ENCODE measurements at places on chromosomes 16 and 17.

- no peak for DNase-seq
Measured at GRCh38 chr16:17965133-17965900, 371.2 kb downstream of the NPIPA8 start.

- no peak for DNase-seq
Measured at GRCh38 chr16:15979801-15980200, 30.4 kb downstream of the ABCC1 start.

- DNase-seq, result no peak
Measured at GRCh38 chr16:65944361-65944760, 422.1 kb upstream of the CDH5 start.

DNA sequence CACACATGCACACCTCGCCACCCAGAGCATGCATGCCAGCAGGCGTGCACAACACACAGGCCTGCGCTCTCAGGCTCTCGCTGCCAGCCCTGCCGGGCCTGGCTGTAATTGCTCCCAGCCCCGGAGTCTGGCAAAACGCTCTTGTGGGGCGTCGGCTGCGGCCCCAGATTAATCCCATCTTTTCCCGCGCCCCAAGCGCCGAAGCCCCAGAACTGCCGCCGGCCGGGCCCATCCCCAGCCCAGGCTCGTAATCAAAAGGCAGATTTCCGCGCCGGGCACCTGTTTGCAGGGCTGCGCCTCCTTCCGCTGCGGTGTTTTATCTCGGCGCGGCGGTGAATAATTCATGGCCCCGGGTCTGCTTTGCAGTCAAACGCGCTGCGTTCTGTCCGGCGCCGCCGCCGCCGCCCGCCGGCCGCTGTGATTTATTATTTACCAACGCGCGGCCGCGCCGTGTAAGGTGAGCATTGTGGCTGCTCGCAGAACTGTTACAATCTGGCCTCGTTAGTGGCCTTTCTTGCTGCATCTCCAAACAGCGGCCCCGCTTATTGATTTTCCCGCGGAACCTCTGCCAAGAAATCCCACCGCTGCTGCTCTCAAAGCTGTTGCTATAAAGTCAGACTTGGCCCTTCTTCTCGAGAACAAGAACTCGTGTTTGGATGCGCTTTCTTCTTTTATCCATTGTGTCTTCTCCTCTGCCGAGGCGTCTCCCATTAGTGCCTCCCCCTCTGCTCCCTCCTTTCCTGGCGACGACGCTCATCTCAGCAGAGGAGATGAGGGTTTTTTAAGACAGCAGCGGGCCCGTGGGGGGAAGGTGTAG is 126.1 kb downstream of the IRX5 start:
- no peak for DNase-seq

- no peak for DNase-seq
Measured at GRCh38 chr17:37019741-37020129, 71.0 kb downstream of the AATF start.

DNA sequence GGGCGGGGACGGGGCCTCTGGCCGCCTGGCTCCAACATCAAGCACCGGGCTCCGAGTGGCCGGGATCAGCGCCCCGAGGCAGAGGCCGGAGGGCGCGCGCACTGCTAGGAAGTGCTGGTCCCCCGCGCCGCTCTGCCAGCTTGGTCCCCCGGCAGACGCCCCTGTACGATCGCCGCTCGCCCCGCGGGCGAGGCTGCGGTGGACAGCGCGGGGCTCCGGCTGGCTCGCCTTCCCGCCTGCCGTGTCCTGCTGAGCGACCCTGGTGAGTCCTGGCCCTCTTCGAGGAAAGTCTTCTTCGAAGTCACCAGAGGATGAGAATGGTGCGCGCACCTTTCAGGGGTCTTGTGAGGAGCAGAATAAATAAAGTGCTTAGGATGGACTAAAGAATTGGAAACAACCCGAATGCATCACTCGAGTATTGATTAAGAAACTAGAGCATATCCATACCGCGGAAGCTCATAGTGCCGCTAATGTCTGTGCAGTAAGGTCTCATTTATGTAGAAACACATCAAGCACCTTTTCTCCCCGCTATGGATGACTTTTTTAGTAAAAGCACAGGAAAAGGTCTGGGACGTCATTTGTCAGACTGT is 392 bp downstream of the ZNF213 start:
- DNase-seq, result no peak

DNA sequence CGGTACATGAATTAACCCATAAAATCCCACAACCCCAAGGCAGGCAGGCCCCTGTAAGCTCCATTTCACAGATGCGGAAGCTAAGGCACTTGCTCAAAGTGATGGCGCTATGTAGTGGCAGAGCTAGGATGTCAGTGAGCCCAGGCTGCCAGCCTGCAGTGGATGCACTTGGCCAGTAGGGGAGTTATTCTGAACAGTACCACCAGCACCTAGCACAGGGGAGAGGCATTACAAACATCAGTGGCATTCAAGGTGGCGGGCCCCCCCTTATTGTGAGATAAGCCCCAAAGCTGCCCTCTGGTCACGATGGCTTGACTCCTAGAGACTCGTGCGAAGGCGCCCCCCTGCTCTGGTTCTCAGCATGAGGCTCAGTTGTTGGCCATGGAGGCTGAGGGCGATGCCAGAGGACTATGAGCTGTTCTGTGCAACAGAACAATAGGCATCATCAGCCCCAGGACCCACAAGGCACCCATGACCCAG is 33.8 kb downstream of the GTF3C1 start:
- DNase-seq, result no peak

DNA sequence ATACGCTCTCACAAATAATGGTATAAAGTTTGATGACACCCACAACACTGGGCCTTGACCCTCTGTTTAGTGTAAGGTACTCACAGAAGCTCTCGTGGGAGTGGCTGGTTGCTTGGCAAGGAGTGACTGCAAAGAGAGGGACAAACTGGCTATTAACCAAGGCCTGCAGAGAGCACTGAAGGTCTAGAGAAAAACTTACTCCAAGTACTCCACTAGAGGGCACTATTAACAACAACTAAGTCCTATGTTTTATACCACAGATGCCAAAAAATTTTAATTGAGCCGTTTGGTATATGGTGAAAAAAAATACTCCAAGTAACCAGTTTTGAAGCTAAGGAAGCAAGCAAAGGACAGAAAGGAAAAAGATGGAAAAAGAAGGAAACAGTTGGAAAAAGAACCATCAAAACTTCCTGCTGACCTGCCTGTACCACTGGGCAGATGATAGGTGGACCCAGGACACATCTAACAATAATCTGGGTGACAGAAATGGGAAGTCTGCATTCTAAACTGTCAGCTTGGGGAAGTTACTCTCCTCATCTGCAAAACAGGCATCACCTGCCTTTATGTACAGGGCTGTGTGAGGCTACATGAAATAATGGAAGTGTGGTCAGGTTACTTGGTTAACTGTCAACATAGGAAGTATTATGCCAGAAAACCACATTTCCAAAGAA is 23.2 kb downstream of the DYNC1LI2 start:
- DNase-seq, result no peak

DNA sequence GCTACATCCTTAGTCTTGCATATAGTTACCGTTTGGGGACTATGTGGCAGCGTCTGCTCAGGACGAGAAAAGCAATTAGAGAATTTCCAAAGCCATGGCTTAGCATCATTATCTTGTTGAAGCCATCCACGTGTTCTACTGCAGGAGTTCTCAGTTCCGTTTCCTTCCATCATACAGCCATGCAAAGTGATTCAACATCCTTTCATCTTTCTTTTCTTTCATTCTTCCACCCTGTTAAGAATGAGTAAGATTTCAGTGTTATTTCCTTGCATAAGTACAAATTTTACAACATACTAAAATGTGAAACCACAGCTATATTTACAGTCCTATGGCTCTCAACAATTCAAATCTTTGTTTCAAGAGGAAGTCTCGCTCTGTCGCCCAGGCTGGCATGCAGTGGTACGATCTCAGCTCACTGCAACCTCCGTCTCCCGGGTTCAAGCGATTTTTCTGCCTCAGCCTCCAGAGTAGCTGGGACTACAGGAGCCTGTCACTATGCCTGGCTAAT is 3.8 kb downstream of the MARF1 start:
- DNase-seq, result no peak

- DNase-seq, result no peak
Measured at GRCh38 chr17:62901544-62901943, 64.5 kb upstream of the TANC2 start.

GRCh38 chr16:52439750-52440149 is 107.2 kb downstream of the TOX3 start:
- no peak for DNase-seq

DNA sequence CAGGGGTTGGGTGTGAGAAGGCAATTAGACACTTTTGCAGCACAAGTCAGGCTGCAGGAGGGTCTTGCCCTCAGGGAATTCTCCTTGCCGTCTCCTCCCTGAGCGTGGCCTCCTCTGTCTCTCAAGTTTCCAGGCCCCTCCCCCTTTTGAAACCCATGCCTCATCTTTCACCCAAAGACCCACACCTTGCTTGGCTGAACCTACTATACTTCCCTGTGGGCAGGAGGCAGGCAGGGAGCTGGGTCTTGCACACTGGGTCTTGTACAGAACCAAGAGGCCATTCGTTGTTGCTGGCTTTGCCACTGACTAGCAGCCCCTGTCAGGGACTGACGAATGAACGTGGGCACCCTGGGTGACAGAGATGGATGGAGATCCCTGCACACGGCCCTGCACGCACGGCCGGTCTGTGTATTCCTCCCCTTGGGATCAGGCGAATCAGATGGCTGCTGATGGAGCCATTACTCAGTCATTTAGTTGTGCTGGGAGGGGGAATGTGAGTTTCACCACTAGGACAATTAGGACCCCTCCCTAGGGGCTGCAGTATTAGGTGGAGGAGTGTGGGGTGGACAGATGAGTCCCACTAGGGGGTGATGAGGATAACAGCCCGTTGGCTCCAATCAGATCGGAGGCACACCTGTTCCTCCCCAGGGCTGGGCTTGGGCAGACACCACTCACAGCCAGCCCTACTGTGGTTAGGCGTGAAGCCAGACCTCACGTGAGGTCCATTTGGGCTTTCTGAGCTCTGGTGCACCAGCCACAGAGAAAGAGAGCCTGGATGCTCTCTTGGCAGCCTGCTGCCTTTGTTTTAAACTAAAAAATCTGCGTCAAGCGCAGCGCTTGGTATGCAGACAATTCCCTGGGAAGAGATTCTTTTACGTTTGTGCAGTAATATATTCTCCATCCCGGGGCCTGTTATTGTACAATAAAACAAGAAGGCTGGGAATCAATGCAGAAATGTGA is 167.7 kb upstream of the WSCD1 start:
- DNase-seq, result no peak

- DNase-seq, result no peak
Measured at GRCh38 chr16:5502467-5502869, 404.9 kb upstream of the EEF2KMT start.

GRCh38 chr16:88870608-88871348 is 4.3 kb upstream of the PABPN1L start:
- no peak for DNase-seq

GRCh38 chr16:2194166-2194834 is 2.1 kb downstream of the CASKIN1 start:
- no peak for DNase-seq

DNA sequence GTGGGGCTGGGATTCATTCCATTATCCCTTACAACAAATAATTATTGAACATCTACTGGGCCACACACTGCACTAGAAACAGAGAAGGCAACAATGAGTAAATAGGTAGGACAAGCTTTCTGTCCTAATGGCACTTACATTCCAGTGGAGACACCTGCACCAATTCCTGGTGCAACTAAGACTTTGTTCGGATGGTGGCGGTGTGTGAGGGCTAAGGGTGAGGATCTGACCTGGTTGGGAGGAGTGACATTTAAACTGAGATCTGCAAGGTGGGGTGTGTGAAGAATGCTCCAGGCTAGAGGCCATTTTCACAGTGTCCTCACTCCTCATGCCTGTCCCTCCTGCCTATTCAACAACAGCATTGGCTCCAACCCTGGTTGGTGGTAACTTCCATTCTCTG is 510.0 kb downstream of the XYLT1 start:
- no peak for DNase-seq

- DNase-seq, result no peak
Measured at GRCh38 chr16:81469710-81470535, 25.3 kb downstream of the CMIP start.

DNA sequence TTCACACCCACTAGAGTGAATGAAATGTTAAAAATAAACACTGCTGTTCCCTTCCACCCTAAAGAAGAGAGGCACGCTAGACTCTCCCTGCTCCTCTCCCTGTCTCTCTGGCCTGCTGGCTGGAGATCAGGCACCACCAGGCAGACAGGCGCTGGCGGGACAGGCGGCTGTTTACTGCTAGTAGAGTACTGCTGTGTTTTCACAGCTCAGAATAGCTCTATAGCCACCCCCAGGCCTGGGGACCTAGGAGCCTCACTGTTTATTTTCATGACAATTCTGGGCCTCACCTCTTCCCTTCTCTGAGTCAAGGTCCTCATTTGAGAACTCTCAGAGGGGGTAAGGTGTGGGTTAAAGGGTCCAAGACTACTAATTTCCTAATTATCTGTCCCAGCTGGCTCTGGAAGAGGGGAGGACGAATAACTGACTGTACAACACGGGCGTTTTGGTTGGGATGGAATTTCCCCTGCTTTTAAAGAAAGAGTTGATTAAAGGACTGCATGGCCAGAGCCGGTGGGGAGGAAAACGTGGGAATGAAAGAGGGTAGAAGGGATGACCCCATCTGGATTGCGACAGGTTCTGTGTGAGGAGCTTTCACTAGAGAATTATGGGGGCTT is 9.0 kb upstream of the G6PC1 start:
- DNase-seq, result no peak
